Tibial nerve (tissue), 4 donors: ENCODE measurements at places on chromosomes 5 and 9. TPM values are rescaled to one million over a fixed set of nuclear protein-coding genes. Genes with fewer than 3 reads are reported as not detected.

The SPATA31E1 gene
- total RNA-seq, result not detected

The CACNA1B gene
- total RNA-seq, result under 0.01 TPM

DNA sequence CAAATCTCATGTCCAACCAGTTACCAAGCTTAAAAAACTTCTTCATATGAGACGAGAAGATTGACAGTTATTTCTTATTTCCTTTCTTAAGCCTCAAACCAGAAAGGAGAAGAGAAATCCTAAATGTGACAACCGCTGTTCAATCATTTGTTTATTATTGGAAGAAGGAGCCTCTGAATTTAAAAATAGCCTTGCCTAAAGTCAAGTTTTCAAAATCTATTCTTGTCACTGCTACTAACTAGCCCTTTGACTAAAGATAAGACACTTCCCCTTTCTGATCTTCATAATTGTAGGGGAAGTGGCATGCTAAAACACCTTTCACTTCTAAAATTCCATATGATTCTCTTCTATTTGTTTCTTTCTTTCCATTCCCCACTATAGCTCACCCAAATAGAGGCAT lies 106.2 kb upstream of the EMB start:
- no peak for DNase-seq

DNA sequence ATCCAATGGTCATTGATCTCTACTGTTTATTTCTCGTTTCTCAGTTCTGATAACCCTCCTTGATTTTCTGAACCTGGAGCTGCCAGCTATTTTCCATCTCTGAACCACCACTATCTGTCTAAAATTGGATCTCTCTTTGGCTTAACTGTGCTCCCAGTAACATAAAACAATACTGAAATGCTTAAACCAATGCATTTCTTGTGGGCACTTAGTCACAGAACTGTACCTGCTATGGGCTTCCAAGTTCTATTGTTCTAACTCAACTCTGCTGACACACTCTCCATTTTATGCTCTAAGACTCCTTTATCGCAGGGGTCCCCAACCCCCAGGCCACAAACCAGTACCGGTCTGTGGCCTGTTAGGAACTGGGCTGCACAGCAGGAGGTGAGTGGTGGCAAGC lies 120.6 kb downstream of the LHFPL2 start:
- no peak for DNase-seq

GRCh38 chr5:174735498-174736330 lies 11.3 kb downstream of the MSX2 start:
- DNase-seq, result no peak

DNA sequence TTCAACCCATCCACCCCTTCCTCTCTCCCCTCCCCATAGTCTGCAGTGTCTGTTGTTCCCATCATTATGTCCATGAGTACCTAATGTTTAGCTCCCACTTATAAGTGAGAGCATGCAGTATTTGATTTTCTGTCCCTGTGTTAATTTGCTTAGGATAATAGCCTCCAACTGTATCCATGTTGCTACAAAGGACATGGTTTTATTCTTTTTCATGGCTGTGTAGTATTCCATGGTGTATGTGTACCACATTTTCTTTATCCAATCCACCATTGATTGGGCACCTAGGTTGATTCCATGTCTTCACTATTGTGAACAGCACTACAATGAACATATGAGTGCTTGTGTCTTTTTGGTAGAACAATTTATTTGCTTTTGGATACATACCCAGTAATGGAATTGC lies 187.1 kb downstream of the PCSK5 start:
- DNase-seq, result no peak
